Globus pallidus (tissue), 1 donor: ENCODE measurements at places on chromosomes 1 and 21.

GRCh38 chr1:228107636-228108035 is 1.5 kb downstream of the MRPL55 start:
- DNase-seq: no peak

DNA sequence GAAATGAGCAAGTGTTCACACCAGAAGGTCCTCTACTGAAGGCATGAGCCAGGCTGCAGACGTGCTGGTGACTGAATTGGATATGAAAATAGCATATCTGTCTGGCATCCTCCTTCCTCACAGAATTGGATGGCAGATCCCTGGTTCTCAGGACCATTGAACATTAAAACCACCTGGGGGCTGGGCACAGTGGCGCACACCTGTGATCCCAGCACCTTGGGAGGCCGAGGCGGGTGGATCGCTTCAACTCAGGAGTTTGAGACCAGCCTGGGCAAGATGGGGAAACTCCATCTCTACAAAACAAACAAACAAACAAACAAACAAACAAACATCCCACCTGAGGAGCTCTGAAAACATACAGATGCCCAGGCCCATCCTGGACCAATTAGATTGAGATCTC is 23.4 kb downstream of the TEX35 start:
- no peak for DNase-seq

DNA sequence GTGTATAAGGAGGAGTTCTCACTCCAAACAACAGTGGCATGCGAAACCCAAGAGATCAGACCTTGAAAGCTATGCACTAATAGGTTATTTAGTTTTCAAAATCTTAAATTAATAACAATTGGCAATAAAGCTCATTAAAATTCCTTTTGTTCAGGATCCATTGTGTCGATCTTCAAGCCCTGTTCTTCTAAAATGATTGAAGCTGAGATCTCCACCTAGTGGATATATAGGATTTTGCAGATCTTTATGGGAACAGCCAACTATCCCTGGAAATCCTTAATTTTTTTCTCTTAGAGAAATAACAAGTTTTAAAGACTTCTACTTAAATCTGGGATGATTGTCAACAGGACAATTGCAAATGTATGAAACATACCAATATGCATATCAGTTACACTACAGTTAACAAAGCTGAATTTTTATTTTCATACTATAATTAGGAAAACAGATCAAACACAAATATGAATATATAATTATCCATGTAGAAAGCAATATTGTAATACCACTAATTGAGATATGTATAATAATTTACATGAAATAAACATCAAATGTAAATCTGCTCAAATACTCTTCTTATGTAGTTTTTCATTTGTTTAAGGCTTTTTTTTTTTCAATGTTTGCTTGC is 43.3 kb downstream of the LRRC53 start:
- peak; percentile 36 for DNase-seq

DNA sequence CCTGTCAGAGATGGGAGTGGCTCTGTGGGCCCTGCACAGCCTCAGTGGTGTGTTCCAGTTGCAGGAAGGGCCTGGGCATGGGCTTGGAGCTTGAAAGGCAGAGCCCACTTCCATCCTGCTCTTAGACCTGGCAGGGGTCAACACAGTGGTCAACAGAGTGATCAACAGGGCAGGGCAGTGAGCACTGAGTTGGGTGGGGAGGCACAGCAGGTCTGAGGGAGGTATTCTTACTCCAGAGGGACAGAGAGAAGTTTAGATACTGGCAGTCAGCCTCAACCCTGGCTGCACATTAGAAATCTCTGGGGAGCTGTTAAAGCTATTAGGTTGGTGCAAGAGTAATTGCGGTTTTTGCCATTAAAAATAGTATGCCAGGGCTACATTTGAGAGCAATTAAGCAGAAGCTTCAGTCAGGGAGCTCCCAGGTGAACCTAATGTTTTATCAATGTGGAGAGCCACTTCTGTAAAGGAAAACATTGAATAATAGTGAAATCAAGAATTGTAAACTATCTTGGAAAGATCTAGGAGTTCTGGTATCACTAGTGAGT is 37.7 kb downstream of the SH3BGR start:
- no peak for DNase-seq

DNA sequence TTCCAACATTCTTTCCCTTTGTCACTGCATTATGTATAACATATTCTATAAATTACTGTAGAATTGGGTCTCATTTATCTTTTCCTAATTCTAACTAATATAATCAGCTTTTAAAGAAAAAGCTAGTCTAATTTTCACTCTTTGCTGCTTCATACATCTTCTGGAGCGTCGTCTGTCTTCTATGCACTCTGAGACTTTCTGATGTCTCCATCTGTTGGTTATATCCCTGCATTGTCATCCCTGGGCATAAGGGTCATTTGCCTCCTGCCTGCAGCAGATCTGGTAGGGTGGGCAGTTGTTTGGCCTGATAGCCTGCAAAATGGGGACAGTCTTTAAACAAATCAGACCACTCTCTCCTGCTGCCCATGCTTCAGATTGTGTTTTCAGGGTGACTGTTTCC is 40.8 kb upstream of the DYNLT5 start:
- peak; percentile 22 for DNase-seq

- no peak for DNase-seq
These were observed 18.4 kb downstream of the RUNX3 start for GRCh38 chr1:24911651-24912155.

GRCh38 chr21:33069994-33070743 is at the start of gene OLIG1:
TSS of gene OLIG1 (plus strand) at chr21:33070141. CDS start at chr21:33070247, 106 bp downstream.
- DNase-seq: peak; percentile 86

- no peak for DNase-seq
These were observed 51.2 kb downstream of the B3GALT5 start for GRCh38 chr21:39663742-39664492.

- DNase-seq: no peak
These were observed 18.2 kb downstream of the CAP1 start for GRCh38 chr1:40058453-40059337.

DNA sequence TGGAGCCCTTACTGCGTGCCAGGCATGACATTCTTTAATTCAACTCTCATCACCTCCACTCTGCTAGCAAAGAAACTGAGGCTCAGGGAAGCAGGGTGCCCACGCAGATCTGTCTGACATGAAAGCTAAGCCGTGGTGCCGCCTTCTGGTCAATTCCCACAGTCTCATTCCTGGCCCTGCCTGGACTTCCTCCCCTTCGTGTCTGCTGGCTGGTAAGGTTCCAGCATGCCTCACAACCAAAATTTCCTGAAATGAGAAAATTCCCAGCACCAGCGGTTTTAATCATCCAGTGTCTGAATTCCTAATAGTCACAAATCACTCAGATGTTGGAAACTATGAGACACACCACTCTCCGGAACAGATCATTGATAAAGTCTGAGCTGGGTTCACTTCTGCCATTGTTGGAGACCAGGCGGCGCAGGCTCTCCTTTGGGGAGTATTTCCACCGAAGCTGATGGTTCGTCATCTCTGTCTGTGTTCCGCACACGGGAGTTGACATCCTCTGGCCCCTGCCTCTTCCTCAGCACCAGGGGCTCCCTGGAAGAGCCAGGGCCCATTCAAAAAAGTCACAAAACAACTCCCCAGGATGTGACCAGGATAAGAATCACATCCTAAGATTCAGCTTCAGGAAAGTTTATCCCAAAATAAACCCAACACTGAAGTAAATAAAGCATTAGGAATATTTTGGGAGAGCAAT is 167.7 kb downstream of the PLPP3 start:
- DNase-seq: peak; percentile 38

GRCh38 chr1:193685986-193686385 is 499.6 kb upstream of the B3GALT2 start:
- DNase-seq: no peak

GRCh38 chr1:180762796-180763195 is 131.0 kb downstream of the XPR1 start:
- DNase-seq: no peak
